Caki2 (cell line): ENCODE measurements at places on chromosomes 4 and X. TPM values are rescaled to one million over a fixed set of nuclear protein-coding genes. Genes with fewer than 3 reads are reported as not detected.

ELF2 gene
- 31.9 and 68.6 TPM in 2 replicates for total RNA-seq

DNA sequence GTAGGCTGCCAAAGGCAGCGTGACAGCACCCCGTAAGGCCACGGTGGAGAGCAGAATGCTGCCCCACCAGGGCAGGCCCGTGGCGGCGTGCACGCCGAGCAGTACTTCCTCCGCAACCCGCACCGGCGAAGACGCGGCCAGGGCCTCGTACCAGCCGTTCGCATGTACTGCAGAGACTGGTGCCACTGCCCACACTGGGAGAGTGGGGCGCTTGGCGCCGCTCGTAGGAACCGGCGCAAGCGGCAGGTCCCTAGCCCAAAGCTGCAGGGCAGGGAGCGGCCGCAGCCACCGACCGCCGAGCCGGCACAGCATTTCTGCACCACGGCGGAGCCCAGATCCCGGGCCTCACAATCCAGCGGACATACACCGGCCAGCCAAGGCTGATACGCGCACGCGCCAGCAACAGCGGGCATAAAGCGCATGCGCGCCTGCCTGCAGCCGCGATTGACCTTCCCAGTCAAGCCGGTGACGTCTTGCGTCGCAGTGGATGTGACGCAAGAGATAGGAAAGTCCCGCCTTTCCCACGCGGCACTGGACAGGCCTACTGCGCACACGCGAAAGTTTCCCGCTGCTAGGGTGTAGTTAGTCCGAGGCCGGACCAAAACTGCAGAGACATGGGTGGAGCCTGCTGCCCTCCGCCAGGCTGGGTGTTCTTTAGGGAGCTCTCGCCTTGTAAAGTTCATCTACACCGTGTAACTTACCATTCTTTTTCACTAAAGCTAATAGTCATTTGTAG lies at the start of gene COX18:
COX18 (minus strand) TSS at position 379 of the 736 bp plus-strand sequence; CDS start at position 312, 67 bp downstream.
- DNase-seq: peak; percentile 96

- no peak for DNase-seq
Observed at GRCh38 chr4:164383058-164383357, 370.9 kb upstream of the SMIM31 start.

- no peak for DNase-seq
Observed at GRCh38 chr4:100450449-100450848, 67.4 kb downstream of the EMCN start.

DNA sequence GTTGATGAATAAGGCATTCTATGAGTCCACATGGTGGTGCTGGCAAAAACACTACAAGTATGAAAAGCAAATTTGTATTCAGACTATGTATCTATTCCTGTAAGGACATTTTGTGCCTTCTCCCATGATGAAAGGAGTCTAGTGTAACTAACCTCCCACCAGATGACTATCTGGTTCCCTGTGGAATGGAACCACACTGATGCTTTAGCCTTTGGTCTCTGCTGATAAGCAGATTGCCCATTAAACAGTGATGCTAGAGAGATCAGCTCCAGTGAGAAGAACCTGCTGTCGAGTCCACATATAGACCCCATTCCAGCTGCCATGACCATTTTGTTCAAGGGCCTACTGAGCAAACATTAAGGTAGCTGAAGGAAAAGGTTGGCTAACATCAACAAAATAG lies 10.5 kb upstream of the THOC2 start:
- no peak for DNase-seq

DNA sequence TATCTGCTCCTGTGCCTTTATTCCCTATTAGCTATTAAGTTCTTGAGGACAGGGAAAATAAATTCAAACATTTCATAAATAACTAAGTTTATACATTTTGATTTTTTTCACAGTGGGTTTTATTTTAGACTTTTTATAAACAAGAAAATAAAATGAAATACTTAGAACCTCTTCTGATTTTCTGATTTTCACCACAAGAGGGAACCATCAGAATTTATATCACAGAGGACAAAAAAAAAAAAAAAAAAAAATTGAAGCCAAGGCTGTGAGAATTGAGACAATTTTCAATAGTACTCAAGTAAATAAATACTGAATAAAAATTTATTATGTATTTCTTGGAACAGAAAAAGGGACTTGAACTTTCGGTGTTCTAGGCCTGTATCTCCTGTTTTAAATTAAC lies 288.1 kb downstream of the SH3BGRL start:
- no peak for DNase-seq

- peak; percentile 47 for DNase-seq
Observed at GRCh38 chrX:152958047-152958446, 35.9 kb downstream of the PNMA5 start.

DNA sequence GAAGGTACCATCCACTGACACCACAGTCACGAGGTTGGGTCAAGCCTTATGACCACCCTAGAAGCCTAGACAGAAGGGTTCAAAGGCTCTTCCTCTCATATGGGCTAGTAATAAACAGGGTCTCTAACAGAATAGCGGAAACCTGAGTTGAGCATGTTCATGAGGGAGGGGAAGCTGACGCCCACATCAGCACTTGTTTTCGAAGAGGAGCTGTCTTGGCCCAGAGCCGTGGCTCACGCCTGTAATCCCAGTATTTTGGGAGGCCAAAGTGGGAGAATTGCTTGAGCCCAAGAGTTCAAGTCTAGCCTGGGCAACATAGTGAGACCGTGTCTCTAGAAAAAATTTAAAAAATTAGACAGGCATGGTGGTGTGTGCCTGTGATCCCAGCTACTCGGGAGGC lies 21.5 kb upstream of the TMSB4X start:
- no peak for DNase-seq

DNA sequence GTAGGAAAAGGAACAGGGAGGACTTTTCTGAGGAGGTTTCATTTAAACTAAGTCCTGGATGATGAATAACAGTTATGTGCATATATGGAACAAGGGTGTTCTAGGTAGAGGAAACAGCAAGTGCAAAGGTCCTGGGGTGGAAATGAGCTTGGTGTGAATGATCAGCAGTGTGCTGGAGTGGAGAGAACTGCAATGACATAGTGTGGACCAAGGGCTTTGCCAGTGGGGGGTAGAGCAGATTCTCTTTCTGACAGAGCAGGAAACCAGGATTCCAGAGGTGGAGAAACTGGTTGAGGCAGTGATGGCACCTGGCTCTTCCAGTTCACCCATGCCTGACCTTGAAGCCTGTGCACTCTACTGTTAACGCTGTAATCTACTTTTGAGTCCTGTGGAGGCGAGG lies 1.7 kb downstream of the PPP1R3F start:
- no peak for DNase-seq

GRCh38 chrX:43743100-43743822 lies 87.2 kb downstream of the MAOA start:
- no peak for DNase-seq

- no peak for DNase-seq
Observed at GRCh38 chrX:6383488-6383887, 151.4 kb downstream of the VCX3A start.

DNA sequence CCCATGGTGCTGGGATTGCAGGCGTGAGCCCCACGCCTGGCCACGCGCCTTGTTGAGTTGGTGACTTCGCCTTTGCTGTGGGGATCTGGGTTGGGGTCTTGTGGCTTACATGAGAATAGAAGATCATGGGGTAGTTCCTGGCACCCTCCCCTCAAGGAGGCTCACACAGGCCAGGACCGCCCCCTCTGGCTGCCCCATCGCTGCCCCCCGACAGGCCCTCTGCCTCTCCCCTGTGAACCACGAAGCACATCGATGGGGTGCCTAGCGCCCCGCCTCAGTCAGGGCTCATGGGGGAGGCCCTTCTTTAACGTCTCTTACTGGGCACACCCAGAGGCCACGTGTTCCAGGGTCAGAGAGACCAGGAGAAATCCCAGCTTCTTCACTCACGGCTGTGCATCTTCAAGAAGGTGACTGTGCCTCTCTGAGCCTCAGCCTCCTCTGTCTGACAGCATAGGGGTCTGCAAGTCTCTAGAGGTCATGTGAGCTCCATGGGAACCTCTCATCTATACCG lies 23.6 kb upstream of the SPON2 start:
- DNase-seq: no peak
